ENCODE measurements at places on chromosomes 7 and 10.

DNA sequence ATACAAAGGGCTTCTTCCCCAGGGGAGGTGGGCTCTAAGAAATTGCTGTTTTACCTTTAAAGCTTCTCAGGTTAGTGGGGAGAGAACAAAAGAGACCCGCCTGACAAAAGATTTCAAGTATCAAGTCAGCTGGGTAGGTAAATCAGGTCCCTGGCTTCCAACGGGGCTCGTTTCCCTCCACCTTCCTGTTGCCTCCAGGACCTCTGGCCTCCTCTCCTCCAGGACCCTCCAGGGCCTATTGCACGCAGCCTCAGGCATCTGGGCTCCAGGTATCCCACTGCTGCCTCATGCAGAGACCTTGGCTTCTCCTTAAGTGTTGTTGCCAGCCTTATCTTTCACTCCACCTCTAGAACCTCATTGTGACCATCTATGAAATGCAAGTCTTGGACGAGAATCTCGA, 2.9 kb downstream of the BNIP3 start:
- no peak for DNase-seq

- DNase-seq, result no peak
Measured at GRCh38 chr10:69123306-69123746, 652 bp upstream of the VPS26A start.

- DNase-seq, result no peak
Measured at GRCh38 chr10:112678987-112679386, 232.0 kb downstream of the VTI1A start.

DNA sequence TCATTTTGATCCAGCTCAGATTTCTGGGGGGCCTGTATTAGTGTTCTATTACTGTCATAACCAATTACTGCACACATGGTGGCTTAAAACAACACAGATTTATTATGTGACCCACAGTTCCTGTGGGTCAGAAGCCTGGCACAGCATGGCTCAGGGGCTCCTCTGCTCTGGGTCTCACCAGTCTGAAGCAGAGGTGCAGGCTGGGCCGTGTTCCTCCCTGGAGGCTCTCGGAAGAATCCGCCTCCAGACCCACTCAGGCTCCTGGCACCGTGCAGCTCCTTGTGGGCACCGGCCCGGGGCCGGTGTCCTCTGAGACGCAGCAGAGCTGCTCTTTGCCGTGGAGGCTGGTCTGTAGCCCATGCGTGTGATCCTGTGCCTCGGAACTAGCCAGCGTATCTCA, 61.5 kb downstream of the RAMP3 start:
- no peak for DNase-seq

DNA sequence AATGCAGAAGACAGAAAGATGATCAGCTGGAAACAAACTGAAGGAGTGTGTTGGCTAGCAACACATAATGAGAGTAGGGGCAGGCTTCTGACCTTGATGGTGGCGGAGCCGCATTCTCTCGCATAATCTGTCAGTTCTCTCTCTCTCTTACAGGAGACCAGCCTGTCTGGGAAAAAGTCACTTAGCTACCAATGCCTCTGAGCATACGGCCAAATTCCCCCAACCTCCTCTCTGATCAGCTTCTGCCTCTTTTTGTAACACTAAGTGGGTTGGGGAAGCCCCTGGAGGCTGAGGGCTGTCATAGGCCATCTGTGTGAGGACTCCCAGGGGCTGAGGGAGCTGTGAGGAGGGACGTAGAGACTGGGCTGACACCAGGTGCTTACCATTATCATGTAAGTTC, 104.6 kb downstream of the HIPK2 start:
- peak; percentile 67 for DNase-seq

GRCh38 chr10:79222186-79222585, 125.1 kb upstream of the PPIF start:
- no peak for DNase-seq

DNA sequence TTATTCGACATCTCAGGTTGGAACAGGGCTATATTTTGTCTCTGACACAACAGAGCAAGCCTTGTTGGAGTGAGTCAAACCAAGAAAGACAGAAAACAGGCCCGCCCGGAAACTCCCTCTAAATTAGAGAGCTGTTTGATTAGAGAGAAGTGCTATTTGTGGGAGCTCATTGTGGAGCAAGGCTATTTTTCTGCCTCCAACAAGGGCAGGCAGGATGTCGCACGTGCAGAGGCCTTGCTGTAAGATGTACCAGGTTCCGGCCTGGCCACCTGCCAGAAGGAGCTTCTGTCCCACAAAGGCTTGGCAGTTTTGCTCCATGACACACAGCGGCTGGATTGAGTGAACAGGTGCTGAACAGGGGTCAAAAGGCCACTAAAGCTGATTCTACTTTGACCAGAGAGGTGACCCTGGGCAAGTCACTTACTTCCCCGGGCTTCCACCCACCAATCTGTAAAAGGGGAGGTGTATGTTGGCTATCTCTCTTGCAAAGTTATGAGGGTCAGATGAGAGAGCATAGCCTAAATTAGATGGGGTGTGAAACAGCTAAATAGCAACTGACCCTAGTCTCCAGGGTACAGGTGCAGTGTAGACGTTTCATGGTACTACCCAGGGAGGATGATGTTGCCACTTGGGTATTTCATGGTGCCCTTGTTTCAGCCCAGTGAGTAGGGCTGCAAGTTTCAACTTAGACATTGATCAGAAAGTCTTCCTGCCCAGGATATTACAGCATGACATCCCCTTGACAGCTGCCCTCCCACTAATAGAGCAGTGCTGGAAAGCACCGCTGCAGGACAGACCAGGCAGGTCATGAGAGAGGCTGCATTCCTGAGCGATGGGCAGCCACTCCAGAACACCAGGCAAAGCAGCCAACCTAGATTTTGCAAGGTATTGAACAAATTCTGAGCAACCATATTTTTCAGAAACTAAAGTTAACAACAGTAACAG, 62.0 kb downstream of the VSTM4 start:
- no peak for DNase-seq

DNA sequence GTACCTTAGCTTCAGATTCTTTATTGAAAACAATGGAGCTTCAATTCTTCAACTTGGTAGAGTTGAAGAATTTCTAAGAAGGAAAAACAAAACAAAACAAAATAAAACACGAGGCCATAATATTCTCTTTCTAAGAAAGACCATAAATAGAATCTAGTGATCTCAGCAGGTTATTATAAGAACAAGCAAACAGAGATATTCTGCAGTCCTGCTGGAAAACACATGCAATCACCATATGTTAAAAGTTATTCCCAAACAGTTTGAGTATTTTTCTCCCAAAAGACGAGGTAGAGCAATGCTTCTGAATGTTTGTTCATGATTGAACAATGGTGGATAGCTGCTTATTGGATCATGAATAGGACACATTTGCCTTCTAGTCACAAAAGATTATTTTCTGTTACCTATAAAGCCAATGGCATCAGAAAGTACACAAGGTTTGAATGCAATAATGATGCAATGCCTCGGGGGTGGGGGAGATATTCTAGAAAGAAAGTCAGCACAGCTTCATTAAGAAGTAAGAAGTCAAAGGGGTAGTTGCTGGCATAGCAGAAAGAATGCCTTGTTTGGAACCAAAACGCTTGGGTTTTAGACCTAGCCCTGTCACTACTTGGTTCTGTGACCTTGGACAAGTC, 59.3 kb downstream of the CREB3L2 start:
- no peak for DNase-seq

- peak; percentile 15 for DNase-seq
Measured at GRCh38 chr10:61779950-61780659, 117.4 kb downstream of the CABCOCO1 start.

GRCh38 chr7:91946549-91946948, 5.9 kb downstream of the AKAP9 start:
- DNase-seq, result no peak

DNA sequence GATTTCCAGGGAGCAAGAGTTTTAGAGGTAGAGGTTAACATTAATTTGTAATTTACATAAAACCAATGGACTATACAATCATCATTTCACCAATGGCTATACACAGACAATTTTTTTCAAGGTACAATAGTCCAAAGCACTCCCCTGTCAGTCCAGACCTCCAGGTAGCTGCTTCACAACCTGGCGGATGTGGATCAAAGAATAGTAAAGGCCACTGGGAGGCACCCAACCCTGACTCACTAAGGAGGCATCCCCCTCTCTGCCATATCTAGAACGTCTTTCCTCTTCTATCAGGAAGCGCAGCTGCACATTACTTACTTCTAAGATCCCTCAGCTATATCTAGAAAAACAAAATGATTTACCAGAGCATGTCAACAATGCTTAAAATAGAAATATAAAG, 217.7 kb upstream of the AOAH start:
- DNase-seq, result no peak

- DNase-seq, result no peak
Measured at GRCh38 chr7:70384891-70385290, 747.1 kb upstream of the GALNT17 start.

DNA sequence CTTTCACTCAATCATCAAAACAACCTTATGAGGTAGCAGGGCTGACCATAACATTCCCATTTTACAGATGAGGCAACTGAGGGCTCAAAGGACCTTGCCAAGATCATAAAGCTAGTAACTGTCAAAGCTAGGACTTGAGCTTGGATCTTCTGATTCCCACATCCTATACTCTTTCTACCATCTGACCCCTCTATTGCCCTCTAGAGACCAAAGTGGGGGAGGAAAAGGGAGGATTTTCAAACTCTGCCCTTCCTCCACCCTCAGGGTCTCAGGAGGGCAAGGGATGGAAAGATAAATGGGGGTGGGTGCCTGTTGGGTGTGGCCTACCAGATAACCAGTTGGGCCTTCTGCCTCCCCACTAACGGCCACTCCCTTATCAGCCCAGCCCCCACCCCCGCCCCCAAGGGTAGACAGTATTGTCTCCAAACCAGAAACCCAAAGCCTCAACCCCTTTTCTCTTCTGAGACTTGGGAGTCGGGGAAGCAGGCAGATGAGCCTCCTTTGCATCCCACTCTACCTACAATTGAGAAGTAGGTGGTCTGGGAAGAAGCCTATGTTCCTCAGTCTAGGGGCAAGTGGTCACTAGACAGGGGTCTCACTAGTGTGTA, 7.9 kb downstream of the LDB1 start:
- no peak for DNase-seq

DNA sequence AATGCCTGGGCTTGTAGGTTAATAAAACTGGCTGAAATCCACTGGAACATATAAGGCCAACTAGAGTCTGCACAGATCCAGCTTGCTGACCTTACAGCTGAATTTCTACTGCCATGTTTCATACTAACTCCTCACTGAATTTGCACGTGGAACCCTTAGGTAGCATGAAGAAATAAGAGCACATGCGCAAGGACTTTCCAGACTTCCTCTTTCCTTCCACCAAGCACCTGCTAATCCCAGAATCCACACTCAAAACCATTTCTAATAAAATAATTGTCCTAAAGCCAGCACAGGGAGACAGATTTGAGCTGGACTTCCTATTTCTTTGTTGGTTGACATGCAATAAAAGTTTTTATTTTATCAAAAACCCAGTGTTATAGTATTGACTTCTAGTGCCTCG, 46.8 kb downstream of the NPVF start:
- no peak for DNase-seq

- no peak for DNase-seq
Measured at GRCh38 chr10:5829267-5829666, 16.0 kb upstream of the GDI2 start.

GRCh38 chr7:18421297-18422002, 74.1 kb upstream of the HDAC9 start:
- no peak for DNase-seq

DNA sequence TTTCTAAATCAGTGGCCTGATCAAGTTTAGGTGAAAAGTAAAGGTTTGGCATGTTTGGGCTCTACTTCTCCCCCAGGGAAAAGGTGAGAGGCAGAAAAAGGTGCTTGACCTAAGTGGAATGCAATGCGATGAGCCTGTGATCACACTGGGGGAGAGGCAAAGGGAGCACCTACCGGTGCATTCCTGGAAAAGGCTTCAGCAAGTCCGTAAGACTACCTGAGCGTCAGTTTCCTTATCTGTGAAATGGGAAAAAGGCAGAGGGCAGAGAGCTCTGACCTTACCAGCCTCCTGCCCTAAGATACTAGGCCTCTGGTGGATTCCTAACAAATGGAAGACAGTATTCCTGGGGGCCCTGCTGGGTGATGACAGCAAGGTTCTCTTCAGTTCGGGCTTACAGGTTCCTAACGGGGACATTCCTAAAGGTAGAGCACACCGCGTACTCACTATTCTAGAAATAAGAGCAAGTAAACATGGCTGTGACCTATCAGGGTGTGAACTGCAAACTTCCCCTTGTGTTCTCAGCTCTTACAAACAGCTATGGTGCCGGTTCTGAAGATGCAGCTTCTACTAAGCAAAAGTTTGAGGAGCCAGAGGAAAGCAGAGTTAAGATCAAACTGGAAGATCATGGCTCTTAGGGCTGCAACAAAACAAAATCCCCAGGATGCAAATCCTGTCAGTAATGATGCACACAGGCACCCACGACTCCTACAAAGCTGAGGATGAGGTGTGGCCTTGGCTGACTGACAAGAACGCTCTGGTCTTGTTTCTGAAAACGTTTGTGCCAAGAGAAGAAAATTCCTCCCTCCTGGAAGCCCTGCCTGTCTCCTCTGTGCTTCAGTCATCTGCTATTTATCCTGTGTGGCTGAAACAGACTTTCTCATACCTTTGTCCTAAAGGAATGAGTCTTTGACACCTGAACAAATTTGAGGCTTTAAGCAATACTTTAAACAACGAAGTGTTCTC, 13.3 kb upstream of the ACSL5 start:
- DNase-seq, result no peak

All from activated CD4-positive, alpha-beta T cell treated with anti-CD3 and anti-CD28 coated beads, Interleukin-2, amount 50 U/mL, for 48 hours (primary cell).